Stimulated activated CD4-positive, alpha-beta T cell treated with anti-CD3 and anti-CD28 coated beads, Interleukin-1b, Interleukin-23, amount 100 ng/mL, for 4 hours (primary cell): ENCODE measurements at places on chromosomes 7 and 10.

- no peak for DNase-seq
These were observed 9.1 kb upstream of the JAKMIP3 start for GRCh38 chr10:132056663-132057062.

GRCh38 chr7:155324012-155324917, 26.6 kb downstream of the INSIG1 start:
- no peak for DNase-seq

- DNase-seq, result no peak
These were observed 736 bp upstream of the ITIH5 start for GRCh38 chr10:7667262-7668141.

DNA sequence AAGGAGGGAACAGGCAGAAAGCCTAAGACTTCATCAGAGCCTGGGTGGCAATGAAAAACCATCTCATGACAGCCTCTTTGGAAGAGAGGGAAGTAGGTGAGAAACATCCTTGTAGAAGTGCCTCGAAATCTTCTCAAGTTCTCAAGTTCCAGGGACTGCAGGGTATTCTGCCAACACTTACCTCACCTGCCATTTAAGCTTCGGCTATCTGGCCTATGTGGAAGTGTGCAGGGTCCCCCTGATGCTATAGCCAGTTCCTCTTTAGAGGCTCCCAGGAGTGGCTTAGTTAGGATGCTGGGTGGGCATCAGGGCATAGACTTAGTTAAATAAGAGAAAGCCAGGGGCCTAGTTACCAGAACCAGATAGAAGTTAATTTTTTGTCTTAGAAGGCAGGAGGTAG, 27.0 kb downstream of the ABCC2 start:
- DNase-seq, result no peak

GRCh38 chr7:116398672-116399071, 100.9 kb upstream of the CAV2 start:
- no peak for DNase-seq

GRCh38 chr7:111678986-111679385, 116.7 kb upstream of the IMMP2L start:
- no peak for DNase-seq
